ENCODE measurements at places on chromosomes 3 and 15.

DNA sequence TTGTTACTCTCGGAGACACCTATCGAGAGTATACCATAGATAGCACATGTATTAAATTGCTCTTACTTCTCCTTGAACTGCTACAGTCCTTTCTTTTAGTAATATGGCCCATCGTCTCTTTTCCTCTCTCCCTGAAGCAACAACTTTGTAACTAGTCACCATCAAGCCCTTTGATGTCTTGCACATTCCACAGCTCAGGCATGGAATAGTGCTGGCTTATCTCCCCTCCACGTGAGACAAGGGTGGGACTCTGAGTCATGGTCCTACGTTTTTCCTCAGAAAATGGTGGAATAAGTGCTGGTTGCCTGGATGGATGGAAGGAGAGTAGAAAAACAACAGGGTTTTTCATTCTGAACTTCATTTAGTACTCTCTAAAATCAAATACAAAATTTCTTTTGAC is 163.3 kb upstream of the MBNL1 start:
- DNase-seq, result no peak

DNA sequence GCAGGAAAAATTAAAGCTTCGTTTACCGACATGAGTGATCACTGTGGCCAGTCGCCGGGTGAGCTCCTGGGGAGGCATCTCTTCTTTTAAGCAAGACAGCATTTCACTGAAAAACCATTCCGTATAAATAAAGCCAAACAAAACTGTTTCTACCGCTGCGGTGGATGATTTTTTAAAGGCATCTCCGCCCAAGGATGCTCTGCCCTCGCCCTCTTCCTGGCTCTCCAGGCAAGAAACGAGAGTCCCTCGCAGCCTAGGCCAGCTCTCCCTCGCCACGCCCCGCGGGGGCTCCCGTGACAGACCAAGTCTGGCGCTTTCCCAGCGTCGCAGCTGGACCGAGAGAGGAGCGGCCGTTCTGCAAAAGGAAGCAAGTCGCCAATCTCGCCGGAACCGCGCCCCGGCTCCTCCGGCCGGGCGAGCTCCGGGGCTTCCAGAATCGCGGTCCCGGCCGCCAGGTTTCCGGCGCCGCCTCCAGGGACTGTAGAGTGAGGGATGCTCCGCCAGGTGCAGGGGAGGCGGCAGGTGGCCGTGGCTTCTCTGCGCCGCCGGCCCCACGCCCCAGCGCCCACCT is 458 bp downstream of the MCF2L2 start:
- DNase-seq, result no peak

DNA sequence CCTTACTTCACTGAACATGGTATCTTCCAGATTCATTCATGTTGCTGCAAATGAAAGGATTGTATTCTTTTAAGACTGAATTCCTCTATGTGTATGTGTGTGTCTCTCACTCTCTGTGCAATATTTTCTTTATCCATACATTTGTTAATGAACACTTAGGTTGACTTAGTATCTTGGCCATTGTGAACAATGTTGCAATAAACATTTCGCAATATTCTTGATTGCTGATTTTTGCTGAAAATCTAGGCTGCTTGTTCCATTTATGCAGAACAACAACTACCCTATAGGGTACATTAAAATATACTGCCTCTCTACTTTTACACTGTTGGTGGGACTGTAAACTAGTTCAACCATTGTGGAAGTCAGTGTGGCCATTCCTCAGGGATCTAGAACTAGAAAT is 732.4 kb downstream of the CADM2 start:
- no peak for DNase-seq

- DNase-seq, result no peak
These were observed 11.9 kb downstream of the CISH start for GRCh38 chr3:50599716-50600118.

DNA sequence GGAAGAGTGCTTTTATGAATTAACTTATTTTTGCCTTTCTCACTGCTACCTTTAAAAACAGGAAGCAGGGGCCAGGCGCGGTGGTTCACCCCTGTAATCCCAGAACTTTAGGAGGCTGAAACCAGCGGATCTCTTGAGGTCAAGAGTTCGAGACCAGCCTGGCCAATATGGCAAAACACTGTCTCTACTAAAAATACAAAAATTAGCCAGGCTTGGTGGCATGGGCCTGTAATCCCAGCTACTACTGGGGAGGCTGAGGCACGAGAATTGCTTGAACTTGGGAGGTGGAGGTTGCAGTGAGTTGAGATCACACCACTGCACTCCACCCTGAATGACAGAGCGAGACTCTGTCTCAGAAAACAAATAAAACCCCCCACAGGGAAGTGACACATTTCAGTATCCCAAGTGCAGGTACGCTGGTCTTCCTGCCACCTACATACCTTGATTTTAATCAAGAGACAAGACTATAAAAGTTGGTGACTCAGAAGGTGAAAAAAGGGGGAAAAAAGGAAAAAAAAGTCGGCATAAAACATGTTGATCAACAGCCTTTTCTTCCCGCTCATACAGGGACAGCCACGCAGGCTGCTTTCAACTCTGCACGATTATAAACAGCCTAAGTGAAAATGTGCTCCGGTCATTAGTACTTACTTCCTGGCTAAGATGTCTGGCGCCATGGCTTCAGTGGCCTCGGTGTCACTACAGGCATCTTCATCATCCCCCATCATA is 18.8 kb downstream of the PPP1R2 start:
- DNase-seq, result no peak

- DNase-seq, result no peak
These were observed 1271.7 kb upstream of the GBE1 start for GRCh38 chr3:83033133-83033532.
